ENCODE measurements at places on chromosomes 13 and 19.

DNA sequence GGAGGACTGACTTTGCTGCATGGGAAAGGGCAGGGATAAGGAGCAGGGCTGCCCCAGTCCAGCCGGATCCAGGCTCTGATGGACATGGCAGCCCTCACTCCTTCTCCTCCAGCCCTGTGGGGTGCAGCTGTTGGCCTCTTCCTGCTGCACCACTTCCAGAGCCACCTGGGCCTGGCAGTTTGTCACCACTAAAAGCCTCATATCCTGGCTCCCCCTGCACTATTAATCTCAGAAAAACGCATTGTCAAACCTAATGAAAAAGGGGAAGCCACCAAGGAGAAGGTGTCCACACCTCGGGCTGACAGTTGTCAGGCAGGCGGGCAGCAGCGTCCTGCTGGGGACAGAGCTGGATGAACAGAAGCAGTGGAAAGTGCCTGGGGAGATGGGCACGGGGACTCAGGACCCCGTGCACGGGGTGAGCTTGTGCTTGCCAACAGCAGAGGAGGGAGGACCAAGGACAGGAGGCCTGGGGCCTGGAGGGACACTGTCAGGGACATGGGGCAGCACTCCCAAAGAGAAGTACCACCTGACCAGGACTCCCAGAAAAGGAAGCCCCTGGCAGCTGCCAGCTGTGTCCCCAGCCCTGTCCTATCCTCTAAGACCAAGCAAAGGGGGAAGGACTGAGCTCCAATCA lies 151.1 kb upstream of the TSHZ3 start:
- no peak for DNase-seq

DNA sequence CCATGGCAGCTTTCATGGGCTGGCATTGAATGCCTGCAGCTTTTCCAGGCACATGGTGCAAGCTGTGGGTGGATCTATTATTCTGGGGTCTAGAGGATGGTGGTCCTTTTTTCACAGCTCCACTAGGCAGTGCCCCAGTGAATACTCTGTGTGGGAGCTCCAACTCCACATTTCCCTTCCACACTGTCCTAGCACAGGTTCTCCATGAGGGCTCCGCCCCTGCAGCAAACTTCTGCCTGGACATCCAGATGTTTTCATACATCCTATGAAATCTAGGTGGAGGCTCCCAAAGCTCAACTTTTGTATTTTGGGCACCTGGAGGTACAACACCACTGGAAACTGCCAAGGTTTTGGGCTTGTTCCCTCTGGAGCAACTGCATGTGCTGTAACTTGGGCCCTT lies 450.6 kb downstream of the LMO7 start:
- no peak for DNase-seq

- no peak for DNase-seq
Measured at GRCh38 chr19:17170538-17171297, 44.4 kb upstream of the USE1 start.

GRCh38 chr13:25292301-25292700 lies 5.0 kb upstream of the MTMR6 start:
- no peak for DNase-seq

DNA sequence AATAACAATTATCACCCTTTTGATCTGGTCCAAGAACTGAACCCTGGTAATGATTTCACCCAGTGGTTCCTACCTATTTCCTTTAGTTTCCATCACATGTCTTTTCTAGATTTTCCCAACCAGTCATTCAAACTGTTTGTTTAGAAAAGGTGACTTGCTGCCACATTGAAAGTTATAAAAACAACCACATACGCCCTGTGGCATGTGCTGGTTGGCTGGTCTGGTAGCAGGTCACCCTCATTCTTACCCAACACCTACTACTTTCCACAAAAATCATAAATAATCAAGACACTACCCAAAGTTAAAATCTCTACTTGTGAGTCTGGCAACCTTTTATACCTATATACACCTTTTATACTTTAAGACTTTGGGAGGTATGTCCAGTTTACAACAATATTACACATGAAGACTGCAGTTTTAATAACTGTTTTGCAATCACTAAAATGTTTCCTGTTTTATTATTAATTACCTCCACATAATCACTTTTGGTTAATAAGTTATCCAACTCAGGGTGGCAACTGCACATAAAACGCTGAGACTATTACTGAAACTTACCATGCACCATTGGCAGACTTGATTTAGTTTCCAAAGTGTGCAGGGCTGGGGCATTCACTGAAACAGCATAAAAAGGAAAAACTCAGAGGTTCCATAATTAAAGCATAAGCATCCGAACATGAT lies 38.9 kb downstream of the DZIP1 start:
- no peak for DNase-seq

- DNase-seq = no peak
Measured at GRCh38 chr13:99346335-99347042, 39.3 kb upstream of the GPR183 start.

- DNase-seq = no peak
Measured at GRCh38 chr19:20254121-20254520, 87.1 kb downstream of the ZNF486 start.

DNA sequence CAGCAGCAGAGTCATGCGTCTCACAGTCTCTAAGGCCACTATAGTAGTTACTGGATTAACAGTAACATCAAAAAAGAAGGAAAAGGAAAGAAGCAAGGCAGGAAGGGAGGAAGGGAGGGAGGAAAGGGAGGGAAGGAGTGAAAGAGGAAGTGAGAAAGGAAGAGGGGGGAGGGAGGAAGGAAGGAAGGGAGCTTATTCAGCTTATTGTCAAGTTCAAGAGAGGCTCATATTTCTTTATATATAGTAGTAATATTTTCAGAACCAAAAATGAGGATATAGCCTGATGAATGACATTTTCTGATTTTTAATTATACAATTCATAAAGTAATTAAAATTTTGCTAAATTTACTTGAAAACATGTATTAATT lies 17.7 kb upstream of the RUBCNL start:
- DNase-seq = no peak

- DNase-seq = no peak
Measured at GRCh38 chr19:12202250-12202649, 39.4 kb downstream of the ZNF136 start.

GRCh38 chr13:24854311-24854710 lies 90.3 kb downstream of the RNF17 start:
- no peak for DNase-seq

DNA sequence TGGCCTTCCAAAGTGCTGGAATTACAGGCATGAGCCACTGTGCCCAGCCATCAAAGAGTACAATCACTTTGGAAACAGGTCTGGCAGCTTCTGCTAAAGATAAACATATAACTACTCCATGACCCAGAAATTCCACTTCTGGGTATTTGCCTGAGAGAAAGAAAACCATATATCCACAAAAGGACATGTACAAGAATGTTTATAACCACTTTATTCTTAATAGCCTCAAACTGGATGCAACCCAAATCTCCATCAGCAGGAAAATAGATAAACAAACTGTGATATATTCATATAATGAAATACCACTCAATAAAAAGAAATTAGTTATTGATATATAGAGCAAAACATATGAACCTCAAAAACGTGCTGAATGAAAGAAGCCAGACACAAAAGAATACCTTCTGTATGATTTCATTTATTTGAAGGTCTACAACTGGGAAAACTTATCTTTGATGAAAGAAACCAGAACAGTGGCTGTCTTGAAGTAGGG lies 40.5 kb downstream of the TEX26 start:
- no peak for DNase-seq

- DNase-seq = peak; percentile 80
Measured at GRCh38 chr19:47231215-47232054, 436 bp upstream of the BBC3 start.

- no peak for DNase-seq
Measured at GRCh38 chr13:40394304-40394985, 272.0 kb downstream of the FOXO1 start.

DNA sequence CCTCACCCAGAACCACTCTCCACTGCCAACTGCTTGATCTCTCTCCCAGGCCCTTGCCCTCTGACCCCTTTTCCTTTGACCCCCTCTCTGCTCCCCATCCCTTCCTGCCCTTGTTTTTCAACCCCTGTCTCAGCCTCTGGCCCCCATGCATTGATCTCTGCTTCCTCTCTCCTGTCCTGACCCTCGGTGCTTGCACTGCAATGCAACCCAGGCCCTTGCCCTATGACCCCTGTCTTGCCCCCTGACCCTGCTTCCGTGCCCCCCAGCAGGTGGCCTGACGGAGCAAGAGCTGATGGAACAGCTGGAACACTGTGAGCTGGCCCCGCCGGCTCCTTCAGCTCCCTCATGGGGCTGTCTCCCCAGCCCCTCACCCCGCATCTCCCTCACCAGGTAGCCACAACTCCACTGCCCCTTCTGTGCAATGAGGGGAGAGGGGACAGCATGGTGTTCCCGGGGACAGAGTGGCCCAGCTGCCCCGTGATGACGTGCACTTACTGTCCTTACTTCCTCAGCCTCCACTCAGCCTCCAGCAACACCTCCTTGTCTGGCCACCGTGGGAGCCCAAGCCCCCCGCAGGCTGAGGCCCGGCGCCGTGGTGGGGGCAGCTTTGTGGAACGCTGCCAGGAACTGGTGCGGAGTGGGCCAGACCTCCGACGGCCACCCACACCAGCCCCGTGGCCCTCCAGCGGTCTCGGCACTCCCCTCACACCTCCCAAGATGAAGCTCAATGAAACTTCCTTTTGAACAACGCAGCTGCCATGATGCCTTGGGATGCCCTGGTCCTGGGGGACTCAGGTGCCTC lies 10.5 kb upstream of the LTBP4 start:
- DNase-seq = no peak

GRCh38 chr19:38580080-38580479 lies 37.7 kb downstream of the MAP4K1 start:
- no peak for DNase-seq

- DNase-seq = no peak
Measured at GRCh38 chr19:58330458-58330857, 3.7 kb downstream of the ZSCAN22 start.

- no peak for DNase-seq
Measured at GRCh38 chr19:38649305-38650171, 2.1 kb downstream of the ACTN4 start.

GRCh38 chr19:42480335-42481095 lies 37.8 kb upstream of the CXCL17 start:
- DNase-seq = no peak

DNA sequence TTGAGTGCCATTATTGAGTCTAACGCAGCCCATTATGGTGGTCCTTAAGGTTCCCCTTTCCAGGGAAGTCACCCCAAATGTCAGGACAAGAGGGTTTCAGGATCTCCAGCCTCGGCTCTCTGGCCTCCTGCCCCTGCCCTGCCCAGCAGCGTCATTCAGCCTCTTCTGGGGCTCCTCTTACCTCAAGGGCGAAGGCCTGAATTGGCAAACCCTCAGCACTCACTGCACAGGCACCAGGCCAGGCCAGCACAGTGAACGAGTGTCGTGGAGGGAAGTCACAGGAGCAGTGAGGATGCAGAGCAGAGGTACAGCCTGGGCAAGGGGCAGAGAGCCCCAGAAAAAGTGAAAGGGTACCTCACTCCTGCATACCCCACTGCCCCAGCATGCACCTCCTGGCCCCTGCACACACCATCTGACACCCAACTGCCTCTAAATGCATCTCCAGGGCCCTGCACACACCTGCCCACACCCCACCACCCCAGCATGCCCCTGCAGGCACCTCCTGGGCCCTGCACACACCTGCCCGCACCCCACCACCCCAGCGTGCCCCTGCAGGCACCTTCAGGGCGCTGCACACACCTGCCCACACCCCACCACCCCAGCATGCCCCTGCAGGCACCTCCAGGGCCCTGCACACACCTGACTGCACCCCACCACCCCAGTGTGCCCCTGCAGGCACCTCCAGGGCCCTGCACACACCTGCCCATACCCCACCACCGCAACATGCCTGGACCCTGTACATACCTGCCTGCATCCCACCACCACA lies 19.8 kb downstream of the SLC25A42 start:
- DNase-seq = no peak

GRCh38 chr19:289651-290371 lies 1.4 kb downstream of the PLPP2 start:
- no peak for DNase-seq

- DNase-seq = no peak
Measured at GRCh38 chr13:46278474-46278873, 66.7 kb downstream of the LRRC63 start.

- no peak for DNase-seq
Measured at GRCh38 chr19:33674626-33675367, 53.0 kb downstream of the CHST8 start.

DNA sequence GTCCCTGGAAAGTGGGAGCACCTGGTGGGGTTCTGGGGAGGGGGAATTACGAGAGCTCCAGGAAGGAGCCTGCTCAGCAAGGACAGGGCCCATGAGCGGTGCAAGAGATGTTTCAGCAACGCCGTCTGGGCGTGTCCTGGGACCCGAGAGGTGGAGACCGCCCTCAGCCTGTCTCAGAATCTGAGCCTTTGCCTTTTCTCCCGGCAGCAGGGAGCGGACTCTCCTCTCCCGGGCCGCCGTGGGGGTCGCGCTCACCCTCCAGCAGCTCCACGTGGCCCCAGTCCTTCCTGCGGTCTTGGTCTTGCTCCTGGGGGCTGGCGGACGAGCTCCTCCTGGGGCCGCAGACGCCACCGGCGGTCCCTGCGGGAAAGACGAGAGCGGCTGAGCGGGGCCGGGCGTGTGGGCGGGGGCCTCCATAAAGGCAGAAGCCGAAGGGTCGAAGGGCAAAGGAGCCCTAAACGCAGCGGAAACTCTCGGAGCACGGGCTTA lies 714 bp downstream of the POLRMT start:
- no peak for DNase-seq

DNA sequence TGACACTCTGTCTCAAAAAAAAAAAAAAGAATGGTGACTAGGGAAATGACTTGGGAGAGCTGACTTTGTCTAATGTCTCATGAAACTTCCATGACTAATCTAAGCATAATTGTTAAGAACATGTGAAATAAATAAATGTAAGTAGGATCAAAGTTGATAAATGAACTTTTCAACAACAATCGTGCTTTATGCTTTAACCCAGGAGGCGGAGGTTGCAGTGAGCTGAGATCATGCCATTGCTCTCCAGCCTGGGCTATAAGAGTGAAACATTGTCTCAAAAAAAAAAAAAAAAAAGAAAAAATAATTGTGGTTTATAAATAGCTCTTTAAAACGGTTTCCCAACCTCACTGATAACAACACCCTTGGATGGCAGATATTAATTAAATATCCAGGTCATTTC lies 12.9 kb upstream of the AKT2 start:
- no peak for DNase-seq

- DNase-seq = no peak
Measured at GRCh38 chr13:40933508-40934204, 85.5 kb downstream of the ELF1 start.

DNA sequence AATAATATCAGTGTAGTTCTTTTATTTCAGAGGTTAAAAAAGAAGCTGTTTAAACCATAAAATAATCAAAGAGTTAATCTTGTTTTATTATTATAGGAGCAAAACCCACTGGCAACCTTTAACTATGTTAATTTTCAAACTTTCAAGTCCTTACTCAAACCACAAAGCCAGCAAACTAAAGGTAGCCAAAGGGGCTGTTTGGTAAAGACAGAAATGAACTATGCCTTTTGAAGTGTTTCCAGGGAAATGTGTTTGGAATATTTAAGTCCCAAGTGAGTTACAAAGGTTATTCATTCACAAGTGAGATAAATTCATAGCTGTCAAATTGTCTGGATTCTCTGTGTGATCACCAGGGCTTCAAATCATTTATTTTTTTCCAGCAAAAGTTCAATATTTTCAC lies 264.7 kb downstream of the MZT1 start:
- DNase-seq = no peak
